Testis (tissue), 5 donors: ENCODE measurements at places on chromosomes 7 and 10.

DNA sequence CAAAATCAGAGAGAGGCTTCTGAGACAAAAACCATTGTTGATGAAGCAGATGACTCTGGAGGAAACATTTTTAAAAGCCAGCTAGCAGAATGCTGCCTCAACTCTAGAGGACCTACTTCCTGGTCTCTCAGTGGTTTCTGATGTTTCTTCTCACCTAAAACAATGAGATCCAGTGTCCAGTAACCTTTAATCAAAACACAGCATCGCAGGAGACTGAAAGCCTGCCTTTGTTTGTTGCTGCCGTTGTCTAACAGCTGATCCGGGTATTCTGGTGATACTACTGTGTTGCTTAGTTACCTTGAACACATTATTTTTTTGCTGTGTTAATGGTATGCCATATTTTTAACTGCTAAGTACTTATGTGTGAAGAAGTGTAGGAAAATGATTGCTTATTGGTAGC, 70.9 kb downstream of the WIPF3 start:
- H3K36me3 ChIP-seq, result no peaks in the 10 kb centered on the region
- H3K4me1 ChIP-seq, result peaks cover 7% of the 10 kb centered on the region
- no peak overlapping the region for H3K4me3 ChIP-seq
- no peaks in the 10 kb centered on the region for H3K27me3 ChIP-seq
- DNase-seq, result no peak

GRCh38 chr10:98924526-98924925, 311.1 kb downstream of the HPSE2 start:
- H3K4me1 ChIP-seq, result no peaks in the 10 kb centered on the region
- H3K4me3 ChIP-seq, result no peak overlapping the region
- peak; percentile 51 for DNase-seq
- no peaks in the 10 kb centered on the region for H3K36me3 ChIP-seq
- H3K27ac ChIP-seq, result no peak overlapping the region

DNA sequence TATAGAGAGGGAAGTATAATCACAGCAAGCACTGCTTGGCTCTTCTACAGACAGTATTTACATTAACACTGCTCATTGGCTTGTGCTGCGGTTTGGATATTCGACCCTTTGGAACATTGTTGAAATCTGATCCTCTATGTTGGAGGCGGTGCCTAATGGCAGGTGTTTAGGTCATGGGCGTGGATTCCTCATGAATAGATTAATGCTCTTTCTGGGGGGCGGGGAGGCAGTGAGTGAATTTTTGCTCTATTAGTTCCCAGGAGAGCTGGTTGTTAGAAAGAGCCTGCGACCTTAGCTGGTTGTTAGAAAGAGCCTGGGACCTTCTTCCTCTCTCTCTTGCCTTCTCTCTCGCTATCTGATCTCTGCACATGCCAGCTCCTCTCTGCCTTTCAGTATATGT, 77.3 kb upstream of the SVIL start:
- H3K27ac ChIP-seq, result no peak overlapping the region
- peaks cover 4% of the 10 kb centered on the region for H3K4me1 ChIP-seq
- no peak overlapping the region for H3K4me3 ChIP-seq
- no peaks in the 10 kb centered on the region for H3K27me3 ChIP-seq
- H3K36me3 ChIP-seq, result no peaks in the 10 kb centered on the region

DNA sequence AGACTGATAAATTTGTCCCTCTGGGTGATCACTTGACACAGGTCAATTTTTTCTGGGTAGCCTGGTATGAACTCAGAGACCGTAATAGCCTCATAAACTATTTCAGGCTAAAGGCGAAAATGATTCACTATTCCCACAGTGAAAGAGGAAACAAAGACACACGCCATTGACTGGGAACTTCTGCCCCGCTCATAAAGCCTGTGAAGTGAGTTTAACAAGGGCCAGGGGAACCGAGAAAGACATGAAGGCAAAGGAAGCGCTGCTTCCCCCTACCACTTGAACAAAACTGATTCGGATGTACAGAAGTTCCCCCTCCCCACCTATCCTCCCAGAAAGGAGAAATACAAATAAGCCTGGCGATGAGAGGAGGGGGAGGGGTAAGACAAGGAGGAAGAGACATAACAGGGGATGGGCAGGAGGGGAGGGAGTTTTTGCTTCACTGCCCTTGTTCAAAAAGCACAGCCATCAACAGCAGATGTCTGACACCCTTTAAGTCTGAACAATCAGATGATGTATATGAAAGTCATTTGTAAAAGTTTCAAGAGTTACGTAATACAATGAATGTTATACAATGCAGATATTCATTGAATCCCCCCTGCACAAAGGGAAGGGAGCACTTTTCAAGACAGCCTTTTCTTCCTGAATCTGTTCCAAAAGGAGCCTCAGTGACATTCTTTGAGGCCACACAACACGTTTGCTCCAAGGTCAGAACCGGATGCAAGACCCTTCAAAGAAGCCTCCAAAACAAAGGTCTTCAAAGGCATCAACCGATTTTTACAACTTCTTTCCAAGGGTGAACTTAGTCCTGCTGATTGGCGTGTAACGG, 734 bp downstream of the ABCB4 start:
- peaks cover 4% of the 10 kb centered on the region for H3K4me1 ChIP-seq
- no peaks in the 10 kb centered on the region for H3K27me3 ChIP-seq
- H3K36me3 ChIP-seq, result no peaks in the 10 kb centered on the region
- peak; percentile 15 for DNase-seq

- no peak overlapping the region for H3K27ac ChIP-seq
- H3K27me3 ChIP-seq, result no peaks in the 10 kb centered on the region
- no peaks in the 10 kb centered on the region for H3K36me3 ChIP-seq
- DNase-seq, result no peak
- H3K4me3 ChIP-seq, result no peak overlapping the region
- no peaks in the 10 kb centered on the region for H3K4me1 ChIP-seq
Observed at GRCh38 chr10:24848195-24848594, 104.2 kb downstream of the PRTFDC1 start.

- no peaks in the 10 kb centered on the region for H3K36me3 ChIP-seq
- no peak overlapping the region for H3K27ac ChIP-seq
- H3K4me1 ChIP-seq, result peaks cover 5% of the 10 kb centered on the region
- H3K27me3 ChIP-seq, result no peaks in the 10 kb centered on the region
Observed at GRCh38 chr10:6017781-6018354, 40.5 kb upstream of the IL15RA start.

DNA sequence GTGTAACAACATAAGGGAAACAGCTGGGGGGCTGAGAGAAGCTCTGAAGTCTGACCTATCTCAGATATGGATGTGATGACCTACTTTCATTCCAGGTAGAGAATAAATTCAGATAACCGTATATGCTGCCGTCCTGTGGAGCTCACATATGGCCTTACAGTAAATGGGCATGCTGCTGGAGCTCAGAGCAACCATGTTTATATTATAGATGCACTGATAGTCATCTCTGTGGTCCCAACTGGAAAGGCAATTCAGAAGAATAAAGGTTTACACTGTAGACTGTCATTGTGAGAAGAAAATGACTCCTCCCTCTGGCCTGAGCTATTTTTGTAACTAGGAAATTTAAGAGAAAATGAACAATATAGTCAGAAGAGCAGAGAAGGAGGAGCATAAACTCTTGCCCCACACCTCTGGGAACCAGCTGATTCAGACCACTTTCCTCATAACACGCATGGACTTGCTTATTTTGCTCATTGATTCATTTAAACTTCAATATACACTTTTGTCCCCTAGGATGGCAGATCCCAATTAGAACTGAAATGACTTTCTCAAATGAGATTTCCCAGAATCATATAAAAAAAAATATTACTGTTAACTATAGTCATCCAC, 69.9 kb upstream of the NXPH1 start:
- DNase-seq, result no peak
- no peak overlapping the region for H3K4me3 ChIP-seq
- H3K4me1 ChIP-seq, result no peaks in the 10 kb centered on the region
- no peak overlapping the region for H3K27ac ChIP-seq
- no peaks in the 10 kb centered on the region for H3K27me3 ChIP-seq

GRCh38 chr7:135200821-135201331, 10.4 kb downstream of the WDR91 start:
- no peaks in the 10 kb centered on the region for H3K27me3 ChIP-seq
- H3K36me3 ChIP-seq, result no peaks in the 10 kb centered on the region
- H3K4me1 ChIP-seq, result no peaks in the 10 kb centered on the region
- H3K4me3 ChIP-seq, result no peak overlapping the region
- H3K27ac ChIP-seq, result no peak overlapping the region
- DNase-seq, result no peak

GRCh38 chr7:74218343-74218698, 8.5 kb downstream of the LAT2 start:
- H3K4me1 ChIP-seq, result no peaks in the 10 kb centered on the region
- no peak overlapping the region for H3K4me3 ChIP-seq
- no peaks in the 10 kb centered on the region for H3K36me3 ChIP-seq
- H3K27me3 ChIP-seq, result no peaks in the 10 kb centered on the region
- no peak overlapping the region for H3K27ac ChIP-seq
- DNase-seq, result no peak

DNA sequence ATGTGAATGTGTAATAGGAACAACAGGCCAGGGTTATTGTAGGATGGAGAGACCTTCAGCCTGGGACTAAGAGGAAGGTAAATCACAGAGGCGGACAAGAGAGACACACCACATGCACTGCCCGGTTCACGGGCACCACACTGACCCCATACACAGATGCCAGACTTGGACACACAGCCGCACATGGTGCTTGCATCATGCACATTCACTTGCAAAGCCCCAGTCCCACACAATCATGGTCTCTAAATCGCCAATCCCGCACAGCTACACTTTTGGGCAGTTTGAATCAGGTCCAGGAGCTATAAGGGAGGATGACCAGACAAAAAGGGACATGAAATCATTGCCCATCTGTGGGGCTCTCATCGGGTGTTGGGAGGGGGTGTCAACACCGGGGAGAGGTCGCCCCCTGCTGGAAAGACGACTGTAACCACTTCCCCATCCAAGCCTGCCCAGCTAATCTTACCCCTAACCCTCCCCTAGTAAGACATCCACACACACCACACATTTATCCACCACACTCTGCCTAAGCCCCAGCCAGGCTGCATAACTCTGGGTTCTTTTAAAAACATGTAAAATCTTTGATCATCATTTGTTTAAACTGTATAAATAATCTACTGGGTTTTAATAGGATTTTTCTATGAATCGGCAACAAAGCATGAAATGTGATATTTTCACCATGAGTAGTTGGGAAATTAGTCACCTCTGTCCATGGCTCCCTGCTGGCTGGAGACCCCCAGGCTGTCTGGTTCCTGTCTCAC, 40.5 kb upstream of the SLF2 start:
- DNase-seq, result peak; percentile 71
- H3K27me3 ChIP-seq, result no peaks in the 10 kb centered on the region
- no peak overlapping the region for H3K4me3 ChIP-seq
- H3K36me3 ChIP-seq, result no peaks in the 10 kb centered on the region
- H3K27ac ChIP-seq, result no peak overlapping the region

GRCh38 chr7:124597509-124597908, 168.1 kb downstream of the GPR37 start:
- no peaks in the 10 kb centered on the region for H3K4me1 ChIP-seq
- H3K36me3 ChIP-seq, result no peaks in the 10 kb centered on the region
- DNase-seq, result no peak
- no peak overlapping the region for H3K4me3 ChIP-seq
- no peaks in the 10 kb centered on the region for H3K27me3 ChIP-seq
- H3K27ac ChIP-seq, result no peak overlapping the region

DNA sequence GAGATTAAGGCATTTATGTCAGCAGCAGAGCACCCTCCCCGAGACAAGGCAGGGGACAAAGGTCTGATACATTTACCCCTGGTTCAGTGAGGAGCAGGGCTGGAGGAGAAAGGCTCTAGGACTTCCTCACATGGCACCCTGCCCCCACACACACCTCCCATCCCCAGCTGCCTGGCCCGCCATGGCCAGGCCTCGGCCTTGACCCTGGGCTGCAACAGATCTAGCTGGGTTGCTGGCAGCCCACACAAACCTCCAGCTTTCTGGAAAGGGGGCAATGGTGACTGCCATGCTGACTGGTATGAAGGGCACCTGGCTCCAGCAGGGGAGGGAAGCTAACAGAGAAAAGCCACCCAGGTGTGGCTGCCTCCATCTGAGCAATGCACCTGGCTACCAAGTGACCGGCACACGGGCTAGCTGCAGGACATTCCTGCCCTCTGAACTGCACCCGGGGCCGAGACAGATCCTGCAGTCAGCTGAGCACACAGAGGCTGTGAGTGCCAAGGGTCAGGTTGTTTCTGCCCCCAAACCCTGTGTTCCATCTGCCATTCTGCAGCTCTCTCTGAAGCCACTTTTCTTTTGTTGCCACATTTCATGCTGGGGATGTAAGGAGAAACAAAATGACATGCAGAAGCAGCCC, 85.8 kb upstream of the LRRC18 start:
- H3K36me3 ChIP-seq, result no peaks in the 10 kb centered on the region
- no peak overlapping the region for H3K27ac ChIP-seq
- peaks cover 10% of the 10 kb centered on the region for H3K4me1 ChIP-seq
- H3K4me3 ChIP-seq, result no peak overlapping the region
- DNase-seq, result no peak

DNA sequence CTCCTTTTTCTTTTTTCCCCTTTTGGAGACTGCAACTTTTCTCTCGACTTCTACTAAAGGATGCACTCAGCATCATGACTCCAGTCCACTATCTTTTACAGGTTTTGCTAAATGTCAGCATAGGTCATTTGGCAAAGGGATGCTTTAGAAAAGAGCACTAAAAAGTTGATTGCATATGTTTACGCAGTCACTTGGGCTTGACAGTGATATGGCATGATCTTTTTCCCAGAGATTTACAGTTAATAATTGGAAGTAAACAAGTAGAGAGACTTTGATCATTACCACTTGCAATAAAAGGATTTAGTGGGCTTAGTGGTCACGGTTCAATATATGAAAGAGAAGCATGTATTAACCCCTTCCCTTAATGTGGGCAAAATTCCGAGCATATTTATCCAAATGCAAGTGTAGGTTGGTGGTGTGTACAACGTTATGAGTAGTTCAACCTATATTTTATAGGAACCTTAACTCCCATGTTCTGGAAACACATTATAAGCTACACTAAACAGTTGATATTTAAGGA, 1.8 kb downstream of the BMI1 start:
- peak overlapping the region; percentile 79 for H3K27ac ChIP-seq
- no peak for DNase-seq
- no peaks in the 10 kb centered on the region for H3K36me3 ChIP-seq
- H3K27me3 ChIP-seq, result no peaks in the 10 kb centered on the region
- peaks cover 32% of the 10 kb centered on the region for H3K4me1 ChIP-seq

- no peaks in the 10 kb centered on the region for H3K36me3 ChIP-seq
- no peak overlapping the region for H3K4me3 ChIP-seq
- no peaks in the 10 kb centered on the region for H3K27me3 ChIP-seq
Observed at GRCh38 chr10:118635674-118636402, 40.4 kb upstream of the PRLHR start.

DNA sequence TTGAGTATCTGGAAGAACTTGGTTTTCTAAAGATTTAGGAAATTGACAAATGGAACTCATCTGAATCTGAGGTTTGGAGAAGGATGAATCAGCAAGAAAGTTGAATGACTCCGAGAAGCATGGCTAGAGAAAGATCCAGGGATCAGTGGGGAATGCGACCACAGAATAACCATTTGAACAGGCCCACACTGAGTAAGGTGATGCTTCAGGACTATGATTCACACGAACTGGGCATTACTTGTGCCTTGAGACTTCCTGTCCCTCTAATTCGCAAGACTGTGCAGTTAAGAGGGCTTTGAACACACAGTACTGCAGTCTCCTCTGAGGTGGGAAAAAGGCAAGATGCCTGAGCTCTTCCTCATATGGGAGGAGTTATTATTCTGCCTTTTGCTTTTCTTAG, 395.5 kb upstream of the POM121L12 start:
- no peak overlapping the region for H3K27ac ChIP-seq
- no peak overlapping the region for H3K4me3 ChIP-seq
- H3K36me3 ChIP-seq, result no peaks in the 10 kb centered on the region
- no peaks in the 10 kb centered on the region for H3K4me1 ChIP-seq
- H3K27me3 ChIP-seq, result no peaks in the 10 kb centered on the region

- H3K27me3 ChIP-seq, result no peaks in the 10 kb centered on the region
- no peak overlapping the region for H3K4me3 ChIP-seq
- H3K27ac ChIP-seq, result no peak overlapping the region
- no peak for DNase-seq
Observed at GRCh38 chr7:25351761-25352160, 123.5 kb upstream of the NPVF start.
